Caudate nucleus (tissue), 63 donors: ENCODE measurements at places on chromosomes 13 and 19.

DNA sequence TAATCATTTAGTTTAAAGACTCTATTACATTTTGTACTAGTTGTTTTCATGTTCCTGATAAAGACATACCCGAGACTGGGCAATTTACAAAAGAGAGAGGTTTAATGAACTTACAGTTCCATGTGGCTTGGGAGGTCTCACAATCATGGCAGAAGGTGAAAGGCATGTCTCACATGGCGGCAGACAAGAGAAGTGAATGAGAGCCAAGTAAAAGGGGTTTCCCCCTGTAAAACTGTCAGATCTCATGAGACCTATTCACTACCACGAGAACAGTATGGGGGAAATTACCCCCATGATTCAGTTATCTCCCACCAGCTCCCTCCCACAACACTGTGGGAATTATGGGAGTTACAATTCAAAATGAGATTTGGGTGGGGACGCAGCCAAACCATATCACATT lies 129.2 kb downstream of the PAN3 start:
- DNase-seq, result no peak

DNA sequence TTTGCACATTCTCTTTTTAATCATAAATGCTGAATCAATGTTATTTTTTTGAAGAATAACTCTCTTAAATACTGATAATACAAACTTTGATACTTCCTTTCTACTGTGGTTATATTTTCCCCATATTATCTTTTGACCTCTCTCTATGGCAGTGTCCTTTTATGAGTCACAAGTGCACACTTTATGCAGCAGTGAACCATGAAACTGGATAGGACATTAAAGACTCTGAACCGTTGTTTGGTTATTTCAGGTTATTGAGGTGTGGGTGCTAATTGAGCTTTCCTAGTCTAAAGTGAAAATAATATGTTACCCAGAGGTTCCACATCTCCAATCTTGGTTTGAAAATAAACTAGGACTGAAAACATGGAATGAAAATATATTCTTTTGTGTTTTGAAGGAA lies 71.4 kb downstream of the DGKH start:
- no peak for DNase-seq

- no peak for DNase-seq
Observed at GRCh38 chr13:36418022-36418805, 14.1 kb upstream of the CCNA1 start.

- DNase-seq, result no peak
Observed at GRCh38 chr19:35739275-35740107, 2.8 kb downstream of the IGFLR1 start.

DNA sequence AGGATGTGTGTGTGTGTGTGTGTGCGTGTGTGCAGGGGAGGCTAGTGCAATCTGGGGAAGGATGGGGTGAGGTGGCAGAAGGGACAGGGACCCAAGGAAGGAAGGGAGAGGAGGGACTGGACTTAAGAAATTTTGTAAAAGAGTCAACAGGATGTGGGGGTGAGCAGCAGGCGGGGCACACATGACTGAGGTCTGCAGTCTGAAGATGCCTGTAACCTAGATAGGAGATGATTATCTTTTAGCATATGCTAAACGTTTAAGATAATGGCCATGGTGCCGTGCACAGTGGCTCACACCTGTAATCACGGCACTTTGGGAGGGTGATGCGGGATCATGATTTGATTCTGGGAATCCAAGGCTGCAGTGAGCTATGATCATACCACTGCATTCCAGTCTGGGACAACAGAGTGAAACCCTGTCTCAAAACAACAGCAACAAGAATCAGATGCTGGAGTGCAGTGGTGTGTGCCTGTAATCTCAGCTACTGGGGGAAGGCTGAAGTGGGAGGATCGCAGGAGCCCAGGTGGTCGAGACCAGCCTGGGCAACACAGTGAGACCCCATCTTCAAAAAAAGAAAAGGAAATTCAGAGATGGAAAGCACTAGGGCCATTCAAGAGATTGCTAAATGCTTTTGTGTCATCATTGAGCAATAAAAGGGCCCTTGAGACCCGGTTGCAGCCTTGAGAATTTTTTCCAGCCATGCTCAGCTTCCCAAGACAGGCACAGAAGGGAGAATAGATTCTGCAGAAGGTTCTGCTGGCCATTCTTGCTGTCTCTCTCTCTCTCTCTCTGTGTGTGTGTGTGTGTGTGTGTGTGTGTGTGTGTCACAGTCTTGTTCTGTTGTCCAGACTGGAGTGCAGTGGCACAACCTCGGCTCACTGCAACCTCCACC lies 3.8 kb upstream of the ZNF414 start:
- no peak for DNase-seq

DNA sequence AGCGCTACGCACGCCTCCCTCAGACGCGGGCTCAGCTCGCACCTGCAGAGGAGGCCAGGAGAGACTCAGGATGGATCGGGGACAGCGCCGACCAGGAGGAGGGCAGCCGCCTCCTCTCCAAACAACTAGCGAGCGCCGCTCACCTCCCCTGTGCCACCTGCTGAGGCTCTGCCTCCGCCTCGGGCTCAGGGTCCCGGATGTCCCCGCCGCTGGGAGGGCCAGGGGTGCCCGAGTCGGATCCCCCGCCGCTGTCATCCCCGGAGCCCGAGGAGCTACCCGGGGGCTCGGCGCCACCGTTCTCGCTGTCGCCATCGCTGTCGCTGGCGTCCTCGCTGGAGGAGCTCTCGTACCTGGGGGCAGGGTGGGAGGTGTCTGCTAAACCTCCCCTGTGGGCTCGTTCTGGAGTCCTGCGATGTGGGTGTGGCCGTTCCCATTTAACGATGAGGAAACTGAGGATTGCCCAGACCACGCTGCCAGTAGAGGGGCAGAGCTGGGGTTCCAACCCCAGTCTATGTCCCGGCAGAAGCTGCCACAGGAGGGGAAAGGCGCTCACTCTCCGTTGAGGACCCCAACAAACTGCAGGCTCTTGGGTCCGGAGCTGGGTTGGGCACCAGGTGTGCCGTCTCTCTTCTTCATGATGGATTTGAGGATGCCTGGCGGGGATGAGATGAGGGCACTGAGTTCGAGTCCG lies 9.2 kb downstream of the KANK3 start:
- no peak for DNase-seq

- no peak for DNase-seq
Observed at GRCh38 chr19:35220315-35220921, 8.1 kb downstream of the FAM187B start.
